ENCODE measurements at places on chromosomes 3 and 15.

- no peak for DNase-seq
Observed at GRCh38 chr15:81239190-81239589, 42.5 kb downstream of the IL16 start.

GRCh38 chr3:35486295-35486694 is 153.0 kb upstream of the ARPP21 start:
- no peak for DNase-seq

- no peak for DNase-seq
Observed at GRCh38 chr15:55846116-55846707, 103.3 kb upstream of the PRTG start.

DNA sequence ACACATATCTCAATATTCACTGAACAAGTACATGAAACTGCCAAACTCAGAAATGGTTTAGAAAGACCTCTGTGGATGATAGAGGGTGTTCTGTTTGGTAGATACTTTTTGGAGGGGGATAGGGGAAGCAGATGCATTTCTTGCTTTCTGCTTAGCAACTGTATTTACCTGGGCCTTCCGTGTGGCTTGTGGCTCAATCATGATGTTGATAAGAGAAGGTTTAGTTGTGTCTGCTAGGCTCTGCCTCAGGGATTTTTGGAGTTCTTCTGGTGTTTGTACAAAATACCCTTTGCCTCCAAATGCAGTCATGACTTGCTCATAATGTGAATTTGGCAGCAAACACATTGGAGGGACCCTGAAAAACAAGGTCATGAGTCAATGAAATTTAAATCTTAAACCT is 38.2 kb downstream of the HACL1 start:
- no peak for DNase-seq

DNA sequence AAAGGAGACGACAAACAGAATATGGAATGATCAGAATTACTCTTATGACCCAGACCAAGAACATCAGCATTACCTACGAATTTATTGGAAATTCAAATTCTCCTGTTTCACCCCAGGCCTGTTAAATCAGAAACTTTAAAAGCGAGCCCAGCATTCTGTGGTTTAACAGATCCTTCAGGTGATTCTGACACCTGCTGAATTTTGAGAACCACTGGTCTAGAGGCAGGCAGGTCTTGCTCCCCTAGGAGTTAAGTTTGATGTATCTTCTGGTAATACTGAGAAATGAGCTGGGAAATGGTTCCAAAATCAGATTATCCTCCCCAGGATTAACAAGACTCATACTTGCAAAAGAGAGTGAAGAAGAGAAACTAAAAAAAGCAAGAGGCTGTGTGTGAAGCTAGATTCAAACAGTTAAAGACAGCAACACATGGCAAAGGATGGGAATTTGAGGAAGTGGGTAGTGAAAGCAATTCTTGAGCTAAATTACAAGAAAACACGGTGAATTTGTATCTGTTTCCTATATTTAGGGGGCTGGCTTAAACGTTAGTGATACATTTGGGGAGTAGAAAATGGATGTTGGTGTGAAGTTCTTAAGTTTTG is 66.0 kb downstream of the FLNB start:
- DNase-seq = no peak

- DNase-seq = no peak
Observed at GRCh38 chr3:172201870-172202236, 162.5 kb downstream of the FNDC3B start.

GRCh38 chr15:51884517-51885236 is 55.2 kb downstream of the TMOD3 start:
- DNase-seq = no peak

DNA sequence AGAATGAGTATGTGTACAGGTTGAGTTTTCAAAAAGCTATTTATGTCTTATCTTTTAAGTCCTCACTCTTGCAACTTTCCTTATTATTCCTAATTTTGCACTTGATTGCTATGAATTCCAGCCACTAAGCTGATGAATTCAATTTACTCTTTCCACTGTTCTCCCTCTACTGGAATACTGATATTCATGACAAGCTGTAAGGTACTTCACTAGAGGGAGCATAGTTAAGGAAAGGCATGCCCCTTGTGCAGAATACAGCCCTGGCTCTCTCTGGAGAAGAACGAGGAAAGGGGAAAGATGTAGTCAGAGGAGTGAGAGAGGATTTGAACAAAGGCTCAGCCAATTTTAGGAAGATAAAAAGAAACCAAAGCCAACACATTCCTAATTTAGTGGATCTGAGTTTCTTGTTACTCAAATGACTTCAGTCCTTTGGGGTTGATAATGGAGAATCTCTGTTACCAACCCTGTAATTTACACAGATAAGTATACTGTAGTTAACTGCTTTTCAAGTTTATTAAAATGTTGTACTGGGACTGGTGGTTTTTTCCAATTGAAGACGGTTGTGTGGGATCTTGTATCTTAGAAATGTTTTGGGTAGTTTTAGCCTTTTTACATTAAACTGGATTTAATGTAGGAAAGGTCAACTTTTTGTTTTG is 4.0 kb downstream of the SCAANT1 start:
- DNase-seq = no peak

GRCh38 chr15:70053001-70053715 is 44.6 kb downstream of the TLE3 start:
- no peak for DNase-seq

DNA sequence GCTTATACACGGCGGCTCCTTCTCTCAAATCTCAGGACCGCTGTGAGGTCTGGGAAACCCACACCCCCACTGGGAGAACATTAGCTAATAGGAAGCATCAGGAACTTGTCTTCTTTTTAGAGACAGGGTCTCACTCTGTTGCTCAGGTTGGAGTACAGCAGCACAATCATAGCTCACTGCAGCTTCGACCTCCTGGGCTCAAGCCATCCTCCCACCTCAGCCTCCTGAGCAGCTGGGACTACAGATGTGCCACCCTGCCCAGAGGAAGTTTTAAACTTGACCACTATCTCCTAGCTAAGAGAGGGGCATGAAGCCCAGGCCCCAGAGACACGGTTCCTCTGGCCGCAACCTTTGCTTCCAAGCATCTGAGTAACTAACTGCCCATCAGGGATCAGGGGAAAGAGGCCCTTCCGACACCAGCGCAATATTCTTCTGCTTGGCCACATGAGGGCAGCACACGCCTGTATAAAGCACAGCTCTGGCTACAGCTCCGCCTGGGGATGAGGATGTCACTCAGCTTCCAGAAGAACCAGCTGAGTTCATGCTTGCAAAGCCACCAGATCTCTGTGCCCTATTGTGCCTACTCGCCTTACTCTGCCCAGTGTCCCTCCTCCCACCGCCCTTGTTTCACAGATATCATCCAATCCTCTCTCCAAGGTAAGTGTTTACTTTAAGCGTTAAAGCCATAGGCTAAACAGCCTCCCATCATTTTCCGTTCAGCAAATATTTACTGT is 57.6 kb upstream of the SLC6A11 start:
- DNase-seq = no peak

DNA sequence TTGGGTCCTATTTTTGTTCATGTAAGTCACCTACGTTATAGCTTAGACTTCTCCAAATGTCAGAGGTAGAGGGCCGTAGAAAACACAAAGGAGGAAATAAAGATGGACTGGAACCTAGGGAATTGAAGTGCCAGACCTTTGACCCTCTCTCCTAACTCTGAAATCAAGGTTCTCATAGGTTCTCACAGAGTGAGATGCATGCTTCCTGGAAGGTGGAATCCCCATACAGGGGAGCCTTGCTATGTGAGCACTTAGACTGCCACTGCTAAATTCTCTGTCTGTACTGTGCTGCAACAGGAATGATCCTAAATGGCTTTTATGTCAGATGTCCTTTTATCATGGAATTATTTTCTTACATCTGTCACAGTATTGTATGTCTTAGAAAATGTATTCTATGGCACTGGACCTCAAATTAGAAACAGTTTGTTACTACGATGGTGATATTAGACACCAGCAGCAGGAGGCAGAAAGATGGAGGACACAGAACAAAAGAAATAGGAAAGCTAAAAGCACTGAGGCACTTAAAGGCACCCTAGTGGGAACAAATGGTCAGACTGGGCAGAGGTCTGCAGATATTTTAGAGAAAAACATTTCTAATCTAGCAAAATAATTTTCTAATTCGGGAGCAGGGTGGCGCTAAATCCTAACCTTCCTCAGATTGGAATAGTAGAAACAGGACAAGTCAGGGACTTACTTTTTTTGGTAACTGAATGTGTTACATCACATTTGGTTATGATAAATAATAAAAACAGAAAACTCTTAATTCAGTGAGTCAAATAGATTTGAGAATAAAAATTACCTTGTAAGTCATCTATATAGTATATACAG is 60.2 kb upstream of the CDAN1 start:
- no peak for DNase-seq

DNA sequence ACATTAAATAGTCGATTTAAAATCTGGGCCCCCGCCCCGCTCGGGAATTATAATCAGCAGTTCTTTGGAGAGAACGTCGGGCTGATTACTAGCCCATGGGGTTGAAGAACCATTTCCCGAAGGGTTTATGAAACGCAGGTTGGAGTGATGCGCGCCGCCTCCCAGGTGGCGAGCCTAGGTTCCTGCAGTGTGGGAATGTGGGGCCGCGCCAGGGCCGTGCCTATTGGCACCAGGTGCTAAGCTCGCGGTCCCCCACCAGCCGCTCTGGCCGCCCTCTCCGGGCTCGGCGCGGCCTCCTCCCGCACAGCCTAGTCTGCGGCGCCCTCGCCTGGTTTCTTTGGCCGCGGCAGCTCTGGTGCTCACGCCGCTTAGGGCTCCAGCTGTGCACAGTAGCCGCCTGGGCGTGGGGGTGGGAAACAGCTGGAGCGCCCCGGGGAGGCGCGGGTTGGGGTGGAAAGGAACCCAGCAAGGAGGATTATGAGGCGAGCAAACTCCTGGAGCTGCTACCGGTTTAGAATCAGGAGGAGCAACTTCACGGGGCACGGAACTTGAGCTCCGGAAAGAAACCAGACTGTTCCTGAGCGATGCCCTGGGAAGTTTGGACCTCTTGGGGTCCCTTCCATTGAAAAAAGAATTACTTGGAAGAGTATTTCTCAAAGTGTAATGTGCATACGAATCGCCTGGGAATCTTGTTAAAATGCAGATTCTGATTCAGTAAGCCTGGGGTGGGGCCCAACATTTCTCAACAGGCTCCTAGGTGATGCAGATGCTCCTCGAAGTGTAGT is 5.6 kb upstream of the MECOM start:
- no peak for DNase-seq

DNA sequence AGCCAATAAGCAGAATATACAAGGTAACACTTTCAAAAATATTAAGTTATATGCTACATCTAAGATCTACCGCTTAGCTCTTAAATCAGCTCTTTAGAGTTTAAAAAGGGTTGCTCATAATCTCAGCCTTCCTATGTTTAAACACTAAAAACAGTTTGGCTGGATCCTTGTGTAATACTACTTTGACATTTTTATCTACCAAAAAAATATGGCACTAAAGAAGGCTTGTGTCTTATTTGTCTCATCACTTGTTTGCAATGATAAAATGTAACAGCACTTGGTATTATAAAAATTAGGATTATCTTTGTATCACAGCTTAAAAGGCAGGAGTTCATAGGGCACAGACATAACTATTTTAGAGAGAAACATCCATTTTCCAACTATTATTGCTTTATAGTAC is 9.8 kb downstream of the ANKRD28 start:
- DNase-seq = no peak

- no peak for DNase-seq
Observed at GRCh38 chr3:55607844-55608243, 120.7 kb upstream of the WNT5A start.
